ENCODE measurements at places on chromosomes 1 and 21.

- DNase-seq, result no peak
Measured at GRCh38 chr1:8040586-8040985, 14.5 kb upstream of the ERRFI1 start.

DNA sequence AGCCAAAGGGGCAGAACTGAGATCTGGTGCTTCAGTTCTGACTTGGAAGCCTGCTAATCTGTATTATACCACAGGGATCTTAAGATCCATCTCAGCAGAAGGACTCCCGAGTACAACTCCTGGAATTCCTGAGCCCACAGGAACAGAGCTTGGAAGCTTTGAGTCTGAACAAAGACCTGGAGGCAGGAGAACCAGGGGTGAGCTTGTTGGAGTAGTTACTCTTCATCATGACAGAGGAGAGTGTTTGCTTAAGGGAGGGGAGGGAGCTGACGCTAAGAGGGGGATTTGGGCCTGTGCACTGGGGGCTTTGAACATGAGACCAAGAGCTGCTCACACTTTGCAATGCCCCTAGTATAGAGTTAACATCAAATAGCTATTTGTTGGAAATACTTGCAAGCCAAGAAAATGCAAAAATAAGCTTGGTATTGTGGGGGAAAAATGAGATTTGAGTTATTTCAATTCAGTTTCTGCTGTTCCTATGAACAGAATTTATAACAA lies 41.1 kb upstream of the TRABD2B start:
- DNase-seq, result no peak

- DNase-seq, result no peak
Measured at GRCh38 chr1:229186373-229187056, 84.4 kb upstream of the RAB4A start.

DNA sequence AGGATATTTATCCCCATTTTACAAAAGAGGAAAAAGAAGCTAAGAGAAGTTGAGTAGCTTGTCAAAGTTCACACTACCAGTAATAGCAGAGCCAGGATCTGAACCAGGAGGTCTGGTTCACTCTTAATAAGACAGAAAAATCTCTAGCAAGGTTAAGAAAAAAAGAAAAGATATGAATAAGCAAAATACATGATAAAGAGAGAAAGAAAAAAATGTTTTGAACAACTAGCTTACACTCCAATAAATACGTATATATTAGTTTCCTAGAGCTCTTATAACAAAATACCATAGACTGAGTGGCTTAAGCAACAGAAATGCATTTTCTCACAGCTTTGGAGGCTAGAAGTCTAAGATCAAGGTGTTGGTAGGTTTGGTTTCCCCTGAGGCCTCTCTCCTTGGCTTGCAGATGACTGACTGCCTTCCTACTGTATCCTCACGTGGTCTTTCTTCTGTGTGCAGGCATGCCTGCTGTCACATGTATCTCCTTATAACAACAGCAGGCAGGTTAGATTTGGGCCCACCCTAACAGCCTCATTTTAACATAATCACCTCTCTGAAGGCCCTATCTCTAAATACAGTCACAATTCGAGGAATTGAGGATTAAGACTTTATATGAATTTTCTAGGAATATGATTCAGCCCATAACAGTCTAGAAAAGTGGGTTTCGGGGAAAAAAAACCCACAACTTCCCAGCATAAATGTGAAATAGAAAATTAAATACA lies 60.4 kb downstream of the LEPR start:
- no peak for DNase-seq

- no peak for DNase-seq
Measured at GRCh38 chr1:213887842-213888241, 99.9 kb upstream of the PROX1 start.

GRCh38 chr1:100051893-100052292 lies 80.8 kb downstream of the SASS6 start:
- no peak for DNase-seq

- DNase-seq, result no peak
Measured at GRCh38 chr21:28359300-28359699, 633.4 kb downstream of the LTN1 start.

GRCh38 chr1:207753611-207754010 lies 1.8 kb downstream of the CD46 start:
- no peak for DNase-seq

DNA sequence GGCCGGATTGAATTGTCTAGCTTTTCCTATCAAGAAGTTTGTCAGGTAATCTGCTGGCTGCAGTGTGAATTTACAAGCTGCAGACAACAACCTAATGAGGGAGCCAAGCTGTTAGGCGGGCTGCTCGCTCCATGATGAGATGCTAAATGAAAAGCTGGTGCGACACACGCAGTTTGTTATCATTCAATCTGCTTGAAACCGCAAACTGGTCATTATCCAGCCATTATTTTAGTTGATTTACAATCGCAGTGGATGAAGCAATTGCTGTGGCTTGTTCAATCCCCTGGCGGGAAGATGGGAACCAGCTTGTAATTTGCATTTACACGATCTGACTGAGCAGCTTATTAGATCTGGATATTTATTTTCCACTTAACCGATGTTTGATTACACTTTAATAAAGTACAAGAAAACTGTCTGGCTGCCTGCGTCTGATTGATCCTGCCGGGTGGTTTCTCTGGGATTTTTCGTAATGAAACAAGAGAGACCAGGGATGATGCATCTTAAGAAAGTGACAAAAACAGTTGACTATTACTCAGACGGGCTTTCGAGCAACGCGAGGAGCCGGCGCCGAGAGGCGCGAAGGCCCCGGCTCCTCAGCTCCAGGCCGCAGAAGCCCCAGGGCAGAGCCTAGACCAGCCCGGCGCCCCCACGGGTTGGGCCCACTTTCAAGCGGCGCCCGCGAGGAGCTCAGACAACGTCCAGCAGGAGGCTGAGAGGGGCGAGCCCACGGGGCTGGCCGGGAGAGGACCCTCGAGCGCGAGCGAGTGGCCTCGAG lies 118.0 kb upstream of the BARHL2 start:
- DNase-seq, result no peak

- DNase-seq, result no peak
Measured at GRCh38 chr1:37537378-37537777, 16.7 kb downstream of the SNIP1 start.

- DNase-seq, result no peak
Measured at GRCh38 chr21:17989780-17990179, 170.6 kb upstream of the C21orf91 start.

DNA sequence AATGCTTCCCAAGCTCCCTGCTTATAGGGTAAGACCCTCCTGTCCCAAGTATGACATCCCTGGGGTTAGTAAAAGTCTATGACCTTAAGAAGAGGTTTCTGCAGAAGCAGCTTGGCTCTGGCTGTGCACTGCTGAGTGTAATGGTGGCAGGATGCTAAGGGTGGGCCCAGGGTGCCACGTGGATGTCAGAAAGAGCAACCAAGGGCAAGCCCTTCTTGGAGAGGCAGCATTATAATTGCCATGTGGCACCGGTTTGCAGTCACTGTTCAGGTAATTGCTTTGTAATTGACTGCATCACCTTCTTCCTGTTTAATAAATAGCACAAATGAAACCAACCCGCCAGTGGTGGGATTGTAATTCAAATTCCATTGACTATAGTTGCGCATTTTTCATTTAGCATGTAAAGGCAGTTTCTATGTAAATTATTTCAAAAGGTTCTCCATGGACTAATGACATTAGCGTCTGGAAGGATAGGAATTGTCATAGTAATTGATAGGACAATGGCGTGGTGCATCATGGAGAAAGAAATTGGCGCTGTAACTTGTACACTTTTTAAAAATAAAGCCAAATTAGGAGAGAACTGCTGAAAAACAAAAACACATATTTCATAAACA lies 490.6 kb upstream of the VAMP3 start:
- DNase-seq, result no peak

- DNase-seq, result no peak
Measured at GRCh38 chr1:162420120-162420519, 8.2 kb upstream of the SH2D1B start.

GRCh38 chr1:151011154-151011850 lies 3.1 kb downstream of the PRUNE1 start:
- no peak for DNase-seq

- no peak for DNase-seq
Measured at GRCh38 chr1:207781312-207781711, 29.5 kb downstream of the CD46 start.

- DNase-seq, result no peak
Measured at GRCh38 chr1:211344152-211344618, 17.6 kb downstream of the TRAF5 start.

DNA sequence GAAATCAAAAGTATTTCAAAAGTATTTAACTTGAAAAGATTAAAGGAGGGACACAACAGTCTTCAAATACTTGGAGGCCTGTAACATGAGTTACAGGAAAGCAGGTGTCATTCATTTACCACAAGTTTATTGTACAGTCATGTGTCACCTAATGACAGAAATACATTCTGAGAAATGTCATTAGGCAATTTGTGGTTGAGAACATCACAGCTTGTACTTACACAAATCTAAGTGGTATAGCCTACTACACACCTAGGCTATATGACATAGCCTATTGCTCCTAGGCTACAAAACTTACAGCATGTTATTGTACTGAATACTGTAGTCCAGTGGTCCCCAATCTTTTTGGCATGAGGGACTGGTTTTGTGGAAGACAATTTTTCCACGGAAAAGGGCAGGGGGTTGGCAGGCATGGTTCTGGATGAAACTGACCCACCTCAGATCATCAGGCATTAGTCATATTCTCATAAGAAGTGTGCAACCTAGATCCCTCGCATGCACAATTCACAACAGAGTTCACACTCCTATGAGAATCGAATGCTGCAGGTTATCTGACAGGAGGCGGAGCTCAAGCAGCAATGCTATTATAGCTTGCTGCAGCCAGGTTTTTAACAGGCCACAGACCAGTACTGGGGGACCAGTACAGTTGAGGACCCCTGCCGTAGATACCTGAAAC lies 25.0 kb upstream of the PHTF1 start:
- DNase-seq, result no peak

GRCh38 chr21:35298757-35299156 lies 249.7 kb upstream of the RUNX1 start:
- no peak for DNase-seq

Data from activated naive CD4-positive, alpha-beta T cell (primary cell).